Fibroblast of the conjunctiva (primary cell): ENCODE measurements at places on chromosomes 3 and 15.

DNA sequence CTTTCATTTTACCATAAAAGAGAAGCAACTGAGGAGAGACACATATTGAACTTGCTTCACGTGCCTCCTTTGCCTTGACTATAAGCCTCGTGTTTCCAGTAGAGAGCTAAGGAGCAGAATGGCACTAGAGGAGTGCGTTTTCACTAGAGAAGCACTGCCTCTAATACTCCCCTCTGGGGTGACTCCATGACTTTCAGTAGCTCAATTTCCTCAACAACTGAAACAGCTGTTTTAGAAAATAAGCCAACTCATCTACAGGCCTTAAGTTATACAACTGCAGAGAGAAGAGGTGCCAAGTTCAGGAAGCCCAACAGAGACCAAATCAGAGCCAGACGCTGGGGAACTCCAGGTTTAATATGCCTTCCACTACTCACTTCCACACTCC is 1.9 kb downstream of the UBP1 start:
- peak; percentile 38 for DNase-seq

DNA sequence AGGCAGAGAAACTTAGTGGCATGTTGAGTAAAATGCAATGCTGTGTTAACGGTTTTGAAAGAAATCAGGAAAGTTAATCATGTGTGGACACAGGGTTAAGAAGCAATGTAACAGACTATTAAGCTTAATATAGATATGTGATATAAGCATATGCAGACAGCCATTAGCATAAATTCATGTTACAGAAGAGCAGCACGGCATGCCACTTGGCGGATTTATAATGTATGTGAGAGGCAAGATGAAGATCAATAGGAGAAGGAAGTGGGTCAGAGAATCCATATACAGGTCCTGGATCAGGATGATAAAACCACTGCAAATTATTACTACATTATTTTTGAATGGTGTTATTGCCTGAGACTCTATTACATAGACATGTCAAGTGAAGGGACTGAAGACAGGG is 694.3 kb downstream of the MCTP2 start:
- DNase-seq: no peak

DNA sequence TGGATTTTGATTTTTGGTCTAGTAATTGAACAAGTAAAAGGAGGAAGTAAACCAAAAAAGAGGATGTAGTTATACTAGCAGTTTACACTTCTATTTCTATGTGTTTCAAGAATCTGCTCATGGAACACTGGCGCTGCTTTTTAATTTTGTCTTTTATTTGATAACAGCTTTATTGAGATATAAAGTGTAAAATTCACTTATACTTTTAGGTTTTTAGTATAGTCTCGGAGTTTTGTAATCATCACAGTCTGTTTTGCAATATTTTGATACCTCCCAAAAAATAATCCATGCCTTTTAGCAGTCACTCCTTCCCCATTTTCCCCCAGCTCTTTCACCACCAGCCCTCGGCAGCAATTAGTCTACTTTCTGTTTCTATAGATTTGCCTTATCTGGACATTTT is 18.0 kb downstream of the UBE2E2 start:
- DNase-seq: no peak

DNA sequence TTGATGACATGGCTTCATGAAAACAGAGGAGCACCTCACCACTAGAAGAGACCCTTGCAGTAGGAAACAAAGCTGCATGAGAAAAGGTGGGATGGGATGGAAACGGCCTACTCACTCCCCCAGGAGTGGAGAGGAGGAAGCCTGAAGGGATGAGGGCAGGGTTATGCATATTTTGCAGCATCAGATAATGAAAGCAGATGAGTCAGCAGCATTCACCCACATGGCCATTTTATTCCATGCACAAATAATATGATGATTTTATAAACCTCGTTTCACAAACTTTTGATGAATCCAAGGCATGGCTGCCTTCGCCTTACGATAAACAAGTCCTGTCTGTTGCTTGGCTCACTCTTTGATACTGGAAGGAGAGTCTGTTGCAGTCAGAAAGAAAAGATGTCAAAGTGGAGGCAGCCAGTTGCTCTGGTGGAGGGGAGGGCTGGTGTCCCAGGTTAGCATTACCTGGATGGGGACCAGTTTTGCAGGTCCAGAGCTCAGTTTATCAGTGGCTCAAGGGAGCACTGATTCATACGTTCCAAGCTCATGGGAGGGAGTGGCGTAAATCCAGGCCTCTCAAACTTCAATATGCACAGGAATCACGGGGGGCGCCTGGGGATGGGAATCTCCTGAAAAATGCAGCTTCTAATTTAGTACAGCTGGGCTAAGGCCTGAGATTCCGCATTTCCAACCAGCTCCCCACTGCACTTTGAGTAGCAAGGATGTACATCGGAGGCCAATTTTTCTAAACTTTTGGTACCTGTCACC is 9.2 kb upstream of the EHD4 start:
- no peak for DNase-seq

GRCh38 chr3:35929158-35929557 is 289.8 kb downstream of the ARPP21 start:
- no peak for DNase-seq

DNA sequence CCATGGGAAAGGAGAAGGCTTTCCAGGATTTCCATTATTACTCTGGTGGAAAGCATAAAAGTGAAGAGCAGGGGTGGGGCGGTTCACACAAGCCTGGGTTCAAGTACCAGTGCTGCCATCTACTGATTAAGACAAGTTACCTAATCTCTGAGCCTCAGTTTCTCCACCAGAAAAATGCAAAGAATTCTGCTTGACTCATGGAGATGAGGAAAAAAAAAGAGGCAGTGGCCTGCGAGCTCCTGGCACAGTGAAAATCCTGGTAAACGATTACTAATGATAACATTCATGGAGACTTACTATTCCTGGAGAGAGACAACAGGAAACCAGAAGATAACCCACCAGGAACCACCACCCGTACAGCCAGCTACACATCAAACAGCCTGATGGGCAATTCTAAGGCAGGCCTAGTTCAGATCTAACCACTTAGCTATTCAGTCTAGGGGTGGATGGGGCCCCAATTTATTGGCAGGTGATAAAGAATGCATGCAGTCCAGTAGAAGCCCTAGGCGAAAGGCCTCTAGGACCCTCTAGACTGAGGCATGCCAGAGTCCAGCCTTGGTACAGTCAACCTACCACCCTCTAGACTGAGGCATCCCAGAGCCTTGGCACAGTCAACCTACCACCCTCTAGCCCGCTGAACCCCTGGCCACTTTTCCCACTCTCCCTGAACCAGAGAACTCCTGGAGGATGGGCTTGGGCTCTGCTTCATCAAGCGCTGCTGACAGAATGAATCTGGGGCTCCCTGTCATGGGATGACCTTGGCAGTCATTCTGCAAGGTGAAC is 2.5 kb downstream of the AMOTL2 start:
- no peak for DNase-seq

- DNase-seq: no peak
Measured at GRCh38 chr3:189567322-189567721, 63.9 kb upstream of the TP63 start.

DNA sequence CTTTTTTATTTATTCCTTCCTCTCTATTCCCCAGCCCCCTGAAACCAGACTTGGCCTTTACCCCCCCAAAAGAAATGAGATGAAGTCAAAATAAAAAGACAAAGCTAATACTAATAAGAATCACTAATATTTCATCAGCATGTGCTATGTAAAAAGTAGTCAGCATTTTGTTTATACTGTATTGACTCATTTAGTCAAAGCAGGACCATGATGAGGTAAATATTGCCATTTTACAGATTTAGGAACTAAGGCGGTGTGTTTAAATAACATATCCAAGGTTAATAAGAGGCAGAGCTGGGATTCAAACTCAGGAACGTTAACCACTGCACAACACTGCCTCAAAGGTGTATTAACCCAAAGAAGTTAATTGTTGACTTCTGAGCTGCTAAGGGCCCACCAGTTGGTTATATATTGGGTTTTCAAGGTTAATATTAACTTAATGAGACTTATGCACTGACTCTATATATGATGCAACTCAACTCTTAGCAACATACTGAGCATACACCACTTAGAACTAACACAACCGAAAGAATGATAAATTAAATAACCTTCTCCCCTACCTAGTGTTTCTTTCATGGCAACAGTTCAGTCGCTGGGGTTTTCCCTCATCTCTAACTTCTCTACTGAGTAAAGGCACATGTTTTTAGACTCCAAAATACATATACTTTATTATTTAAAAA is 34.7 kb downstream of the FOXP1 start:
- no peak for DNase-seq

- DNase-seq: no peak
Measured at GRCh38 chr15:56537881-56538280, 72.9 kb upstream of the MNS1 start.

DNA sequence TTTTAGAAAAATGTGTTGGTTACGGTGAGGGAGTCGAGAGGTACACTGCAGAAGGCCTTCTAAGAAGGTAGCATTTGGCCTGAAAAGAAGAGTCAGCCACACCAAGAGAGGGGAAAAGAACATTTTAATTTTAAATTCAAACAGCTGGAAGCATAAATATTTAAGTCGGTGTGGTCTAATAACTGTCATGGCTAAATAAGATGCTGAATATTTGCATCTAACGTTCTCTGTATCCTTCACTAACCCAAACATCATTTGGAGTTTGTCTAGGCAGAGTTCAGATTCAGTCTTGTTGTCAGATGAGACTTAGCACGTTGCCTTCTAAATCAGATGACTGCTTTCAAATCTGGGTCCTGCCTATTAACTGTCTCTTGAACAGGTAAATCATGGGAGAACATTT is 583.3 kb downstream of the DIPK2A start:
- no peak for DNase-seq

- DNase-seq: no peak
Measured at GRCh38 chr3:108428586-108428985, 81.8 kb downstream of the MYH15 start.

DNA sequence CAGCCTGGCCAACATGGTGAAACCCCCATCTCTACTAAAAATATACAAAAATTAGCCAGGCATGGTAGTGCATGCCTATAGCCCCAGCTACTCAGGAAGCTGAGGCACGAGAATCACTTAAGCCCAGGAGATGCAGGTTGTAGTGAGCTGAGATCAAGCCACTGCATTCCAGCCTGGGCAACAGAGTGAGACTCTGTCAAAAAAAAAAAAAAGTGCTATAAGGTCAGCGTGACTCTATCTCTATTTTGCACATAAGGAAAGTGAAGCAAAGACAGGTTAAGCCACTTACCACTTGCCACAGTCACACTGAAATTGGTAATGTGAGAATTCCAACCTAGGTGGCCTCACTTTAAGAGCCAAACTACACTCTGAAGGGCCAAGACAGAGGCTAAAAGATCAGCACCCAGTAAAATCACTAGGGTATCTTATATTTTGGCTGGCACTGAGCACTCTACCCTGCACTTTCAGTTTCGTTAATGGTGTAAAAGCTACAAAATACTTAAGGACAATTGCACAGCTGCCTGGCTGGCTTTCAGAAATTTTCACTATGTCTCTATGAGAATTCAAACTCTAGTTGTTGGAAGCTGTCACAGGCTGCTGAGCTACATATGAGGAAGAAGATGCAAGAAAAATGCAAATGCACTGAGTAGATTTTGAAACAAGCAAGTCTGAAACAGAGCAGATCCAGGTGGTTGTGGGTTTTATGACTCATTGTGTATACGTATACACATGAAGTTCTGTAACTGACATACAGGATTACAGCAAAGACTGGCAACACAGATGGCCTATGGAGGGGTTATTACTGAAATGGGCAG is 32.7 kb downstream of the TRANK1 start:
- peak; percentile 45 for DNase-seq

DNA sequence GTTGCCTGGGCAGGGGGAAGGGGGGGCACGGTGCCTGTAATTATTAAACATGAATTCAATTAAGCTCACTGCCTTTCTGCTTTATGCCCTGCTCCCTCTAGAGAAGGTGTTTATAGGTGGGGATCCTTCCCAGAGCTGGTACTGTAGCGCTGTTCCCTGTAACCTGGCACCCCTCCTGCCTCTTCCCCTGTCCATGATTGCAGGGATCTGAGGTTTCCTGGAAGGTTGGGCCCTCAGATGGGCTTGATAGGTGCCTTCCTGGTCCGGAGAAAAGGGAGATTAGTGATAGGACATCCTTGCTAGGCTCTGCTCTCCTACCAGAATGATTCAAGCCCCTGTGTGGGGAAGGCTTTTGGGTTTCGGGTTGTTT is 2.1 kb upstream of the FAM131A start:
- DNase-seq: no peak

GRCh38 chr3:66662894-66663293 is 162.1 kb upstream of the LRIG1 start:
- DNase-seq: no peak

DNA sequence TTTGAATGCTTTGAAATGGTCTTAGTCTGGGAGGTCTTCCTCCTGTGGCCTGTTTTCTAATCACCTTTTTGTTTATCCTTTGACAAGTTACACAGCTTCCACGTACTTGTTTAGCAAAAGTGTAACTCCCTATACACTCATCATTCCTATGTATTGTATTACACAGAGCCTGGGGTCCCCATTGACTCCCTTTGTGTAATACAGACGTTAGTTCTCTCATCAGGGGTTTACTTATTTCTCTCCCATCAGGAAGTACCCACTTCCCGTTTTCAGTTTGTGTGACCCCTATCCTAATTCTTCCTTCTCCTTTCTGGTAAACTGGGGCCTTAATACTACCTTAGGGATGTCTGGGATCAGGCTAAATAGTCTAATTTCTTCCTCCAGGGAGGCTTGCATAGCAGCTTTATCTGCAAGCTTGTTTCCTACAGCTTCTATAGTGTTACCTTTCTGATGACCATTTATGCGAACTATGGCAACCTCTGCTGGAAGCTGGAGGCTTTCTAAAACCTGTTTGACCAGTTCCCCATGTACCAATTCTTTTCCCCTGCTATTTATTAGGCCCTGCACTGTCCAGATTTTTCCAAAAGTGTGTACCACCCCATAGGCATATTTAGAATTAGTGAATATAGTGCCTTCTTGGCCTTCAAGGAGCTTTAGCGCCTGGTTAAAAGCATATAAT is 22.4 kb downstream of the ARL8B start:
- DNase-seq: no peak

DNA sequence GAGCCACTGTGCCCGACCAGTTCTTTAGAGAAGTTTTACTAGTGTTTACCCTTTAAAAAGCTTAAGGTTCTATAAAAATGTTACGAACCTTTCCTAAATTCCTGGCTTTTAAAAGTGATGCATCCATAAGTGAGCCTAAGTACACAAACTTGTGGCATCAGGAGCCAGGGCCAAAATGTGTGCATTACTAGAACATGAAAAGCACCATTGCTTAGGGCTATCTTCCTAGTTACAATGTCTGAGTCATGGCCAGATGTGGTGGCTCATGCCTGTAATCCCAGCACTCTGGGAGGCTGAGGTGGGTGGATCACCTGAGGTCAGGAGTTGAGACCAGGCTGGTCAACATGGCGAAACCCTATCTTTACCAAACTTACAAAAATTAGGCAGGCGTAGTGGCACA is 39.9 kb downstream of the LEO1 start:
- DNase-seq: no peak

DNA sequence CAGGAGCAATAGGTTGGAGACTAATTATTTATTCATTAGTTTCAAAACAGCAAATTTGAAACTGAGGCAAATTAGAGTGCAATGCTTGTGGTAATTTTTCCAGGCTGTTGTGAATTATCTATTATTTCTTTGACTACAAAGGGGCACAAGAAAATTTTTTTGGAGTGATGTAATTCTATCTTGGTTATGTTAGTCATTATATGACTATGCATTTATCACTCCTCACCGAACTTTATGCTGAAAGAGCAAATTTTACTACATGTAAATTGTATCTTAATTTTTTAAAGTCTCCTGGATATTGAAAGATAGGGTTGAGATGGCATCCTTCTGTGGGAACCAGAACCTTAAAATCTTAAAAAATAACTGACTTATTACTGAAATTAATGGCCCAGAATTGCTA is 320.0 kb upstream of the ROBO1 start:
- peak; percentile 14 for DNase-seq

- no peak for DNase-seq
Measured at GRCh38 chr3:186540835-186541226, 3.3 kb downstream of the CRYGS start.
